ENCODE measurements at places on chromosomes 2 and 18.
A peak's percentile ranks its signal among the peaks of the same experiment; 100 is the strongest.

- DNase-seq, result no peak
Observed at GRCh38 chr18:1062588-1062987, 157.9 kb downstream of the ADCYAP1 start.

- no peak for DNase-seq
Observed at GRCh38 chr2:179802051-179802882, 59.1 kb downstream of the ZNF385B start.

GRCh38 chr18:48085781-48086487, 155.5 kb upstream of the SMAD2 start:
- no peak for DNase-seq

DNA sequence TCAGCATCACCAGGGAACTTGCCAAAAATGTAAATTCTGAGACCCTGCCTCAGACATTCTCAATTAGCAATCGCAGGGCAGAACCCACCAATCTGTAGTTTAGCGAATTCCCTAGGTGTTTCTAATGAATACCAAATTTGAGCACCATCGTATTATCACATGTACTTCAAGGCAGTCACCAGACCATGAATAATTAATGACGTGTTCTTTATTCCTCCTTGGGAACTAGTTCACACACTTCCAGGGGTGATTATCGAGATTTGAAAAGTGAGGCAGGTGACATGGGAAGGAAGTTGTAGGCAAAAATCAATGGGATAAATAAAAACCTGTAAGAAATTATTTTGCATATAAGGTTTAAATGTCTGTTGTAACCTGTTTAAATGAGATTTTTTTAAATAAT, 102.5 kb upstream of the CRIM1 start:
- no peak for DNase-seq

DNA sequence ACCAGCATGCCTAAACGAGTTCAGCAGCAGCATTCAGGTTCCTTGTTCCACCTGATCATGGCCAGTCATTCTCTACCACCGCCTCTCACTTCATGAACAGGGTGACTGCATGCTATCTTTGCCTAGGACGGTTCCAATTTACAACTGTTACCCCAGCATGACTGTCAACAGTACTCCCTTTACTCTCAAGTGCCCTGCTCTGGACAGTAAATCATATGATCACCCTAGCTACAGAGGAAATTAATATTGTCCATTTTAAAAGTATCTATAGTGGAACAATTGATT, 25.7 kb downstream of the MGAT4A start:
- DNase-seq, result no peak

- DNase-seq, result peak; percentile 24
Observed at GRCh38 chr18:47260120-47260923, 8.9 kb upstream of the SKOR2 start.

GRCh38 chr2:36800381-36800780, 103.9 kb downstream of the VIT start:
- DNase-seq, result no peak

DNA sequence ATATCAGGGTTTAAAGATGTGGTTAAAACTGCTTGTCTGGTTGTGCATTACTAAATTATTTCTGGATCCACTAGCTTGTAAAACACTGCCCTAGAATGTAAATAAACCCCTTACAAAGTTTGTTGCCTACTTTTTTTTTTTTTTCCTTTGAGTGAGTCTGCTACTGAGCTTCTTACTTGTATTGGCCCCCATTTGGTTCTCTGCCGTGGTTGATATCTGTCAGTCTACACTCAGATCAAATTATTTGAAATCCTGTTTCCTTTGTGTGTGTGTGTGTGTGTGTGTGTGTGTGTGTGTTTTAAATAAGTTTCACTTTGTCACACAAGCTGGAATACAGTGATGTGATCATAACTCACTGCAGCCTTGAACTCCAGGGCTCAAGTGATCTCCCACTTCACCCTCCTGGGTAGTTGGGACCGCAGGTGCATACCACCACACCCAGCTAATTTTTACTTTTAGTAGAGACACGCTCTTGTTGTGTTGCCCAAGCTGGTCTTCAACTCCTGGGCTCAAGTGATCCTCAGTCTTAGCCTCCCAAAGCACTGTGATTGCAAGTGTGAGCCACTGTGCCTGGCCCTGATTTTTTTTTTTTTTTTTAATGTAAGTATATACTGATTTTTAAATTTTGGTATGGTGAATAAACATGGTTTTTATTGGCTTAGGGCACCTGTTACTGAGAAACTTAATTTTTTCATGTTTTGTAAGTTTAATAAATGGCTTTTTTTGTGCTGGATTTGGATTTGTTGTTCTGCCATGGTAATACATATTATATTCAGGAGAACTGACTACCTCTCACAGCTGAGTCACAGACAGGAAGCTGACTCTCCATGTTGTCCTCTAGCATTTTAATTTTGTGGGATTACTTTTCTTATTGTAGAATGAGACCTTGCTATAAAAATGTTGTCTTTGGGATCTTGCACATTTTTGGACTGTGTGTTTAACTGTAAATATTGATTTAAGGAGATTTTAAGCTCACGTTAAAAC, 48.5 kb downstream of the MAP4K4 start:
- no peak for DNase-seq

DNA sequence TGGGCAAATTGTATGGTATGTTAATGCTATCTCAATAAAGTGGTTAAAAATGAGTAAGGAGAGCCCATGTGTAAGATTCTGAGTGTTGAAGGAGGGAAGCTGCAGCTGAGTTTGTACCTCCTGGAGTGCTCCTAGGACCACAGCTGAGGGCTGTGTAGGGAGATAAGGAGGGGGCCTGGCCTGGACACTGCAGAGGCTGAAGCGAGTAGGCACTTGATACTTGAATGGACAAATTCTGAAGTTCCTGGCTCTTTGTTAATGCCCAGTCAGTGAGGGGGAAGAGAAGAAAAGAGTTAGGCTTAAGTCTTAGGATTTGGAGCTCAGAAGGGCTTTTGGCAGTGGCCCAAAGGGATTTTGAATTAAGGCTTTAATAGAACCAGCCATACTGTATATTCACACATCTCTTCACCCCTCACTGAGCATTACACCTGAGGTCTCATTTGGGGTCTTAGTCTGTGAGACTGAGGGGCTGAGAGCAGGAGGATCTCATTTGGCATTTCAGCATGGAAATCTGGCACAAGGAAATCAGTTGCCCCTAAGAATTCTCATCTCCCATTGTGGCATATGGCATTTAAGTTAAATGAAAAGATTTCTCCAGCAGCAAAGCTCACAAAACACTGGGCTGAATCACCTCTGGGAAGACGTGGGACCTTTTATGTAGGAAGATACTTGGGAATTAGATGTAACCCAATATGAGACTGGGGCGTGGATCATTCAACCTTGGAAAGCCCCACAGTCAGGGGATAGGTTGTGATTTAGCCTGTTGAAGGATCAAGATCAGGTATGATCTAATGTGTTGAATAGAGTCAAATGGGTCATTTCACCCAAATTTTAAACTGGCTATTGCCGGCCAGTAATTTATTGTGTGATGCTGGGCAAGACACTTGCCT, 46.8 kb downstream of the LIPG start:
- DNase-seq, result no peak

GRCh38 chr2:6993229-6993640, 76.0 kb downstream of the RNF144A start:
- no peak for DNase-seq

DNA sequence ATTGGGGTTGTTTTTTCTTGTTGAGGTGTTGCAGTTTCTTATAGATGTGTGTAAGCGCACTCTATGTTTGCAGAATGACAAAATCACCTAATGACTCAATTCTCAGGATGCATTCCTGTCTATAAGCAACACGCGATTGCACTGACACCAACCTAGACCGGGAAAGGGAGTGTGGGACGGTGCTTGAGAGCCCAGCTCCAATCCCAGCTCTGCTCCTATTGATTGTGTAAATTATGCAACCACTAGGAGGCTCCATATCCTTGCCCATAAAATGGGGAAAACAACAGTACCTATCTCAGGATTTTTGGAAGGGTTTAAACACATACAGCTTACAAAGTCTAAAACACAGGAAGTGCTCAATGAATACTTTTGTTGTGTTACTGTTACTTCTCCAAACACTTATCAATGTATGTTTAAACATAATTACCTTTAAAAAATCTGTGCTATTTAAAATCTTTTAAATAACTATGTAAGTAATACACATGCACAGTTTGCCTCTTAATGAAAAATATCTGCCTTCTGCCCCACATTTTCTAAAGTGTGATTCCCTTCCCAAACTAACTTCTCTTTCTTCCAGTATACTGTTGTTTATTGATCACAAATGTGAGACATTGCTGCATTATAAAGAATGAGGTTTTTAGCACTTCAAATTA, 132.5 kb downstream of the SPHKAP start:
- no peak for DNase-seq

DNA sequence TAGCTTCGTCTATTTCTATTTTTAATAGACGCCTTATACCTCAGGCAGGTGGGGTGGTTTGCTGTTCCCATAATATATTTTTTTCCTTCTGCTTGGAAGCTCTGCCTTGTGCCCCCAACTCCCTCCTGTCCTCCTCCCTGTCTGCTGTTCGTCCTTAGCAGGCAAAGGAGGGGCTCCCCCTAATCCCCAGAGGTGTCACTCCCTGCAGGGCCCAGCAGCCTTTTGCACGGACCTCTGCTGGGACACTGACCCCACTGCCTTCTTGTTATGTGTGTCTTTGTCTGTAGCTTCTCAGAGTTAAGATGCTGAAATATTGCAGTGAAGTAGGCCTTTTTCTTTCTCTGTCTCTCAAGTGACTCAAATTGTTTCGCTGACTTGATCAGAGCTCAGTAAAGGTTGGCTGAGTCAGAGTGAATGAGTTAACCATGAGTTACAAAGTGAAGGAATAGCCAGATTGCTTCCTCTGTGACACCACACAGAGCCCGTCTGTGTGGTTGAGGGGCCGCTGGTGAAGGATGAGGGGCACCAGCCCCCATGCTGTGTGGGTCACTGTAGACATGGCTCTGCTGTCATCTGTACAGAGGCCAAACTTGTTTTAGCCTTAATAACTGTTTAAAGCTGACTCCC, 47.7 kb downstream of the PRKCE start:
- no peak for DNase-seq

DNA sequence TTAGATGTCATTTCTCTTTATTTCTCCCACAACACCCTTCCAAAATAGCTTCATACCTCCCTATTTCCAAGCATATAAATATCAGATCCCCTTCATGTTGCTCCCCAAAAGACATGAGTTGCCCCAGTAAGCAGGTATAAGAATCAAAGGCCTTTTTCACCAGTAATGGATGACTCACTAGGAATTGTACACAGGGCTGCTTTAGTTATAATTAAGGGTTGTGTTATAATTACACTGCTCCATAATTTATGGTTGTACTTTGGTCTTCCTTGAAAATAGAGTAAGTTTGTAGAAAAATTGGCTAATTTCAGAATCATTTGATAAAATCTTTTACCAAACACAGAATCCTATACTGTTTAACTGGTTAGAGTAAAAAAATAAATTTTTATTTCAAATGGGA, 8.8 kb upstream of the AQP4 start:
- DNase-seq, result no peak

DNA sequence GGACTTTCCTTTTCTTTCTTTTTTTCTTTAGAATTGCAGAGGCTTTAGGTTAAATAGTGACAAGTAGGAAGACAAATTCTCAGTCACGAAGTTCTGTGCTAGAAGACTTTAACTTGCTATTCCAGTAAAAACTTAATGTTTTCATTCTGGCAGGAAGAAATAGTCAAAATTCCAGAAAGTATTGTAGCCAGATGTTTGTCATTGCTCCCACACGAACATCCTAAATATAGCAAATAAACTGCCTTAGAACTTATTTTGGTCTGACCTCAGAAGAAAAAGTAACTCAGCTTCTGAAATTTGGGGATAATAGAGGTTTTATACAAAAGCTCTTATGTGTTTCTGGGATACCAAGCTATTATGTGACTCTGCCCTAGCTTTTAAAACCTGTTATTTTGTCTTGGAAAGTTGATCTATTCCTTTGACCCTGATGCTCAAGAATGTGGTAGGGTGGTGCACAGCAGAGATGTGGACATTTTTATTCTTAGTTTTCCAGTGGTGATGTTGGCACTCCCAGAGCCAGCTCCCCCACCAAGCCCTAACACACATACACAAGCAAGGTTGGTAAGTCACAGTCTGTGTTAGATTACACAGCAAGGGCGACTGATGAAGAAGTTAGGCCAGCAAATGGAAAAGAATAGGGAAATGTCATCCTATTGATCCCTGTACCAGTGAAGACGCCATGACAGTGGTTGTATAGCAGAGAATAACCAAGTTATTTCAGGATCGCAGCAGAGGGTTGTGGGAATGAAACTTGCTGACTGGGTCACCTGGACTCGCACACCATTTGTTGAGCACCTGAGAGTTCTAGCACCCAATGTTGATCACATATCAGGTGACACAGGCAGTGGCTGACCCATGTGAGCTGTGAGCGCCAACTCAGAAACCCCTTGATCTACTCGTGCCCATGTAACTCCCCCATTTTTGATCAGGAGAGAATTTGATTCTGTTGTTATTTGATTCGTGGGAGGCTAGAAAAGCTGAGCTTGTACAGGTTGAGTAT, 23.7 kb downstream of the FARP2 start:
- DNase-seq, result no peak

GRCh38 chr2:154537843-154538450, 160.5 kb upstream of the KCNJ3 start:
- no peak for DNase-seq

DNA sequence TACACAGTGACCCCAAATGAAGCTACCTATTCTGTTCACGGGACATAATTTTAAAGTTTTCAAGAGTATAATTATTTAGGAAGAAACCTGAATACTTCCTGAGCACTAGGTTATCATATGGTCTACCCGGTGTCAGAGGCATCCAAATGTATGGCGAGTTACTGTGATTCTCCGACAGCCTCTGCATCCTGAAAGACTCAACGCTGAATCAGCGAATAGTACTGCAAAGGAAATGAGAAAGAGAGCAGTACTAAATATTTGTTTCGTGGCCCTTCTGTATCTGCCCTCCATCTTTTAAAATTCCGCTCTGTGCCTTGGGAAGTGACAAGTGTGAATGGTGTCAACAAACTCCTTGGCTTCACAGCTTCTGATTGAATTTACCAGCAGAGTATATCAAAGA, 358.0 kb upstream of the ZEB2 start:
- no peak for DNase-seq

- no peak for DNase-seq
Observed at GRCh38 chr18:58230438-58231179, 186.6 kb downstream of the NEDD4L start.

GRCh38 chr2:43255296-43255910, 29.0 kb upstream of the ZFP36L2 start:
- no peak for DNase-seq

GRCh38 chr2:140586379-140586778, 1544.4 kb downstream of the LRP1B start:
- DNase-seq, result peak; percentile 5

DNA sequence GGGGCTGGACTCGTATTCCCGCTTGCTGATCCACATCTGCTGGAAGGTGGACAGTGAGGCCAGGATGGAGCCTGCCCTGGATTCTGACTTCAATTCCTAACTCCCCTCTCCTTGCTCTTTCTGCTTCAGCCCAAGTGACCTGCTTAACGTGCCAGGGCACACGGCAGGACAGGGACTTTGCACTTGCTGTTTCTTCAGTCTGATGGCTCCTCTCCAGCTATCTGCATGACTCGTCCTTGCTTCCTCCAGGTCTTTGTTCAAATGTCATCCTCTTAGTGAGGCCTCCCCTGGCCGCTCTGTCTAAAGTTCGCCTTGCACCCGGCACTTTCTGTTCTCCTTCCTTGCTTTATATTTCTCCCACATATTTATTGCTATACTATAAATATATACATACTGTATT, 357.6 kb downstream of the MTX2 start:
- DNase-seq, result no peak

GRCh38 chr18:37604032-37604431, 38.4 kb upstream of the CELF4 start:
- no peak for DNase-seq

All from KG1 (cell line).